ENCODE measurements at places on chromosomes 2 and 18. TPM values are rescaled to one million over a fixed set of nuclear protein-coding genes. Genes with fewer than 3 reads are reported as not detected.

CXCR2 gene
- not detected for total RNA-seq

LBX2 gene
- 1.3 TPM for total RNA-seq

MALT1 gene
- total RNA-seq: 12.2 TPM

HOXD13 gene
- 11.0 TPM for total RNA-seq

D2HGDH gene
- total RNA-seq: 4.3 TPM

CNOT9 gene
- 188 TPM for total RNA-seq

OLA1 gene
- total RNA-seq: 213 TPM

SPP2 gene
- total RNA-seq: 0.14 TPM

RAB1A gene
- 127 TPM for total RNA-seq

RGPD3 gene
- total RNA-seq: not detected

SCN1A gene
- not detected for total RNA-seq

ST8SIA3 gene
- under 0.01 TPM for total RNA-seq

STARD6 gene
- not detected for total RNA-seq

CTLA4 gene
- total RNA-seq: 0.10 TPM
